ENCODE measurements at places on chromosomes 4 and X.

- DNase-seq: no peak
Observed at GRCh38 chrX:43481576-43481975, 174.5 kb upstream of the MAOA start.

GRCh38 chr4:7513671-7514070 is 78.9 kb upstream of the PSAPL1 start:
- peak; percentile 10 for DNase-seq

GRCh38 chr4:8280876-8281440 is 11.4 kb downstream of the HTRA3 start:
- DNase-seq: no peak

DNA sequence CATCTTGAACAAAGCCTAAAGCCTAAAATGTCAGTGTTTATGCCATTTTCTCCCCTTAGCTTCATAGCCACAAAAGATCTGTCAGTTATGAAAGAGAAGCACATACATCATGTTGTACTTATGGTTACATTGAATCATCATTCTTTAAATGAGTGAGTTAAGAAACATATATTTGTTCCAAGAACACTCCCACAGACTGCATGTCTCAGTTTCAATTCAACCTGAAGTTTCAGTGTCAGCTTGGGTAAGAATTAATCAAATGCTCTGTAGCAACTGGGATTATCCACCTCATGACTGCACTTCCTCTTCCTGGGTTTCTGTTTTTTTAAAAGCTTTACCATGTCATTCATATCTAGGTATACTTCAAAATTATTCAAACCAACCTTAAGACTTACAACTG is 3.9 kb upstream of the TMPRSS11B start:
- no peak for DNase-seq

DNA sequence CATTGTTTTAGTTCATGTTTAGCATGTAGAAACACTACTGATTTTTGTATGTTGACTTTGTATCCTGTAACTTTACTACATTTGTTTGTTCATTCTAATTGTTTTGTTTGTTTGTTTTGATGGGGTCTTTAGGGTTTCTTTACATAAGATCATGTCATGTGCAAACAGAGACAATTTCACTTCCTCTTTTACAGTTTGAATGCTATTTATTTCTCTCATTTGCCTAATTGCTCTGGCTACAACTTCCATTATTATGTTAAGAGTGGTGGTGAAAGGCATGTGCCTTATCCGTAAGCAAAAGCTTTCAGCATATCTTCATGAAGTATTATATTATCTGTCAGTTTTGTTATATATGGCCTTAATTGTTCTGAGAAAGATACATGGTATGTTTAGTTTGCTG is 571.1 kb downstream of the PCDH7 start:
- DNase-seq: no peak

GRCh38 chrX:69010339-69010738 is 154.9 kb downstream of the PJA1 start:
- DNase-seq: no peak

All from LoVo (cell line).